ENCODE measurements at places on chromosomes 3 and 15.
A peak's percentile ranks its signal among the peaks of the same experiment; 100 is the strongest.

DNA sequence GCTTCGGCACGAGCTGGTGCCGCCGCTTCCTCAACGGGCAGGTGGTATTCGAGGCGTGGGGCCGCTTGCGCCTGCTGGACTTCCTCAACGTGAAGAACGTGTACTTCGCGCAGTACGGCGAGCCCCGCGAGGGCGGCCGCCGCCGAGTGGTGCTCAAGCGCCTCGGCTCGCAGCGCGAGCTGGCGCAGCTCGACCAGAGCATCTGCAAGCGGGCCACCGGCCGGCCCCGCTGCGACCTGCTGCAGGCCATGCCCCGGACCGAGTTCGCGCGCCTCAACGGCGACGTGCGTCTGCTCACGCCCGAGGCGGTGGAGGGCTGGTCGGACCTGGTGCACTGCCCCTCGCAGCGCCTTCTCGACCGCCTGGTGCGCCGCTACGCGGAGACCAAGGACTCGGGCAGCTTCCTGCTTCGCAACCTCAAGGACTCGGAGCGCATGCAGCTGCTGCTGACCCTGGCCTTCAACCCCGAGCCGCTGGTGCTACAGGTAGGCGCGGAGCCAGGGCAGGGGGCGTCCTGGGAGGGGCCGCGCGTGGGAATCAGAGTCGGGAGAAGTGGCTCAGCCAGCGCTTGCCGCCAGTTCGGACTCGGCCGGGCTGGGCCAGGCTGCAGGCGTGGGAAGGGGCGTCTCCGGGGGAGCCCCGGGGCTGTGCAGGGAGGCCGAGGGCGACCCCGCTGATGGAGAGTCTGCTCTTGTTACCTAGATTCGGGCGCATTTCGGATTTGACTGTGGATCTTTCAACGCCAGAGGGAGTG lies 1.1 kb downstream of the DIPK2A start:
- peak; percentile 85 for DNase-seq

DNA sequence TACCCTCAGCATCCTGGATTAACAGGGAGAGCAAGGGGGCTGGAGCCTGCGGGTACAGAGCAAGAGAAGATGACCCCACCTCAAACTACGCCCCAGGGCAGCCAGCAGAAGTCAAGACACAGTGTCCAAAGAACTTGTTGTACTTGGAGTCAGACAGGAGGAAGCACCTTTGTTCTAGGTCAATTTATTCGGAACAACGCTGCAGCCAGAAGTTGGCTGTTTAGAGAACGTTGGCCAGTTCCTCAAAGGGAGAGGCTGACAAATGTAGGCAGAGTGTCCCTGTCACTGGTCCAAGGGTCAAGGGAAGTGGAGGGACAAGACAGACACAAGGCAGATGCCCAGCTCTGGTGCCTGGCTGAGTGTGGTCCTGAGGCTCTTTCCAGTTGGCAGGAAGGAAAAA lies 32.1 kb upstream of the PIAS1 start:
- peak; percentile 26 for DNase-seq

GRCh38 chr15:56659197-56659596 lies 74.1 kb downstream of the ZNF280D start:
- DNase-seq = no peak

GRCh38 chr3:153848702-153849101 lies 272.5 kb upstream of the ARHGEF26 start:
- no peak for DNase-seq

GRCh38 chr3:33438284-33438668 lies 1.9 kb downstream of the UBP1 start:
- peak; percentile 61 for DNase-seq

DNA sequence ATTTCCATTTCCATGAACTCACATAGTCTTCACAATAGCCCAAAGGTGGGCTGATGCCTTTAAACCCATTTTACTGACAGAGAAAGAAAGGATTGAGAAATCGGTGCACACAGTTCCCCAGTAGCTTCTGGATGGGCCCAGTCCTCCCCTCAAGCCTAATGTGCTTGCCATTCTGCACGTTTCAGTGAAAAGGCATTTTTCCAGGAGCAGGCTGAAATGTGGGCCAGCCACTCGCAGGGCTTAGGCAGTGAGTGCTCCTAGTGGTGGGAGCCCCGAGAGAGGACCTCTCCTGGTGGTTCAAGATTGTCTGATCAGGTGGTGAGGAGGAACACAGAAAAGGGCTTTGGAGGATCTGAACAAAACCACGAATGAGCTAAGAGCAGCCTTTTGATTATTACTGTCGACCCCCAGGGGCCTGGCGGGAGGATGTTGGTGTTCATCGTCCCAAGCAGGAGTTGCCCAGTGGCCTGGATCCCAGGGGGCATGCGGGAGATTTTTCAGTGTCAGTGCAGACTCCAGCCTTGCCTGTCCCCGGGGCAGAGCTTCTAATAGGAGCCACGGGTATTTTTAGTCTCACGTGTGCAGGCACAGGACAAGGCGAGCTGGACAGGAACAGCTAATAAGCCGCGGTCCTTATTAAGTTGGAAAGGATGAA lies 8.7 kb upstream of the KY start:
- no peak for DNase-seq

DNA sequence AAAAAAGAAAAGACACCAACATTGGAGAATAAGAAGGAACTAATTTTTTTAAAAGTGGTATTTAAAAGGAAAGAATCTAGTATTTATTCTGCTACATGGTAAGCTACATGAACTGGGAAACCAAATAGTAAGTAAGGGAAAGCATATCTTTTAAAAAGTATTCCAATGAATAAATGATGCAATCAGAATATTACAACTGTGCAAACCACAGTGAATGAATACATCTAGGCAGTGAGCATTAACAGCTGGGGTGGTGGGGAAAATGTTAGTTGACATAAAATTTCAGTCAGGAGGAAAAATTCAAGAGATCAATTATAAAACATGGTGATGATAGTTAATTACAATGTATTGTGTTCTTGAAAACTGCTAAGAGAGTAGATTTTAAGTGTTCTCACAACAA lies 16.9 kb downstream of the ICE2 start:
- no peak for DNase-seq

- no peak for DNase-seq
Observed at GRCh38 chr3:46334741-46335478, 19.0 kb upstream of the CCR2 start.
